ENCODE measurements at places on chromosomes 7 and 10.

DNA sequence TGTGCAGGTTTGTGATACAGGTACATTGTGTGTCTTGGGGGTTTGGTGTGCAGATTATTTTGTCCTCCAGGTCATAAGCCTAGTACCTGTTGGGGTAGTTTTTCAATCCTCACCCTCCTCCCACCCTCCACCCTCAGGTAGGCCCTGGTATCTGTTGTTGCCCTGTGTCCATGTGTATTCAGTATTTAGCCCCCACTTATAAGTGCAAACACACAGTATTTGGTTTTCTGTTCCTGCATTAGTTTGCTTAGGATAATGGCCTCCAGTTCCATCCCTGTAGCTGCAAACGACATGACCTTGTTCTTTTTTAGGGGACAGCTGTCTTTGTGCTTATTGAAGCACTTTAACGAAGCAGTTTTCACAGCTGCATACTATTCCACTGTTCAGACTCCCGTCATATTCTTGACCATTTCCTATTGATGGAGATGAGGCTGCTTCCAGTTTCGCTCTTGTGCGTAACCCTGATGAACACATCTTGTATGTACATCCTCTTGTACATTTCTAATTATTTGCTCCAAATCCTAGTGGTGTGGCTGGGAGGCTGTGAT lies 47.4 kb downstream of the LHPP start:
- DNase-seq = no peak

- DNase-seq = no peak
These were observed 100.3 kb upstream of the ZMIZ1 start for GRCh38 chr10:78968300-78968942.

DNA sequence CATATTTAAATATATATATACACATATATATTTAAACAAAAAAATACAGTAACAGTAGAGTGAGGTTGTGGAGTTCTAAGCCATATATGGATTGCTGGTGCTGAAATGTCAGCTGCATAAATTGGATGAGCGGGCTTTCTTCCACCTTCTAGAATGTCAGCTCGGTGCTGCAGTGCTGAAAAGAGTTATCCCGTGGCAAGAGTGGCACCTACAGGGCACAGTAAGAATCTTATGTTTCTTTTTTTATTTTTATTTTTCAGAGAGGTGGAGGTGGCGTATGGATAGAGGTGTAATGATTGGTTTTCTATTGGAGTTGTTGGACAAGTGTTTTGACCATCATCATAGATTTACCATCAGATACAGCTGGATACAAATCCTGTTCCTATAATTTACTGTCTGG lies 86.2 kb upstream of the DYNC1I1 start:
- DNase-seq = peak; percentile 23

DNA sequence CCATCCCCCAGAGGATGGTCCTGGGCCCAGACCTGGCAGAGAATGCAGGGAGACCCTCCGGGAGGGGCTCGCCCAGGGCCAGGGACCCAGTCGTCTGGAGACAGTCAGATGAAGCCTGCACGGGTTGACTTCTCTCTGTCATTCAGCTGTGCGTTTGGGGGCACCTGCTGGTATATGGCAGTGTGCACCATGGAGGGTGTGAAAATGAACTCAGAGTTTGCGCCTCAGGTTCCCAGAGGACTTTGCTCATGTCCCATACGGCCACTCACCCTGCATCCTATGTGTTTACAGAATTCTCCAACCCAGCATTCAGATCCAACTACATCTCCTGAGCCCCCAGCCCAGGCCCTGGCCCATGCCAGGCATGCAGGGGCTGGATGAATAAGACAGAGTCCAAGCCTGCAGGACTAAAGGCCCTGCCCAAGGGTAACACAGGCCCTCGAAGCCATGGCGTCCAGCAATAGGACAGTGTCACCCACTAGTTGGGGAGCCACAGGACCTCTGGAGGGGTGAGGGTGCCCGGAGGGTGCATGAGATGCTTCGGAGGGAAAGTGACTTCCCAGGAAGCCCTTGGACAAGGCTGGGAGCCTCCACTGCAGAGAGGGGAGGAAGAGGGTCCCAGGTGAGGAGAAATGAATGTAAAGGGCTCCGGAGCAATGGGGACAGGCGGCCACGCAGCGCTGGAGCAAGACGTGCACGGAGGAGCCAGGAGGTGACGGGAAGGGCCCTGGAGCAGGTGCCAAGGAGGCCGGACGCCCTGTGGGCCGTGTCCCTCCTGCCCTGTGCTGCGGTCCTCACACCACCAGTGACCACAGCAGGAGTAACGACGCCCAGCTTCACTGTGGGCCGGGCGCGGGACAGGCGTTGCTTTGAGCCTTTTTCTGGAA lies 36.3 kb downstream of the CALML3 start:
- DNase-seq = no peak

GRCh38 chr7:44279731-44280505 lies 45.5 kb downstream of the CAMK2B start:
- DNase-seq = no peak

DNA sequence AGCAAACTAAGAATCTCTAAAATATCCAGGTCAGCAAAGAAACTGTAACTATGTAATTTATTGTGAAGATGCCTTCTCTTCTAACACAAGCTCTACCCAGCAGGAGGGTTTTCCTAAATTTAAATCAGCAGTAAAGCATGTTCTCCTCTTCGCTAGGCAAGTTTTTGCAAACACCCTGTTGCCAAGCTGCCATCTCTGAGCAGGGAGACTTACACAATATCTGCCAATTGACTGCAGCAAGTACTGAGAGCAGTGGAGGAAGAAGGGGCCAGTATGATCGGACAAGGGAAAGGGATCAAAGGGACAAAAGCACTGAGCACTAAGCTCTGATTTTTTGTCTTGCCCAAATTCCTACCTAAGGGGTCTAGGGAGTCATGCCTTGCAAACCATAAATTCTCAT lies 16.0 kb upstream of the LANCL2 start:
- no peak for DNase-seq

GRCh38 chr7:38699471-38699870 lies 68.3 kb upstream of the AMPH start:
- DNase-seq = no peak

- DNase-seq = no peak
These were observed 108.6 kb downstream of the NSUN6 start for GRCh38 chr10:18542832-18543231.

DNA sequence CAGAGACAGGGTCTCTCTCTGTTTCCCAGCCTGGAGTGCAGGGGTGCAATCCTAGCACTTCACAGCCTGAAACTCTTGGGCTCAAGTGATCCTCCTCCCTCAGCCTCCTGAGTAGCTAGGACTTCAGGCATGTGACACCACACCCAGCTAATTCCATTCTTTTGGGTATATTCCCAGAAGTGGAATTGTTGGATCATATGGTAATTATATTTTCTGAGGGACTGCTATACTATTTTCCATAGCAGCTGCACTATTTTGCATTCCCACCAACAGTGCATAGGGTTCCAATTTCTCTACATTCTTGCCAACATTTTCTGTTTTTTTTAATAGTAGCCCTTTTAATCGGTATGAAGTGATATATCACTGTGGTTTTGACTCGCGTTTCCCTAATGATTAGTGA lies 30.0 kb upstream of the RAB11FIP2 start:
- no peak for DNase-seq

- no peak for DNase-seq
These were observed 5.8 kb downstream of the MRC1 start for GRCh38 chr10:17814973-17815372.

DNA sequence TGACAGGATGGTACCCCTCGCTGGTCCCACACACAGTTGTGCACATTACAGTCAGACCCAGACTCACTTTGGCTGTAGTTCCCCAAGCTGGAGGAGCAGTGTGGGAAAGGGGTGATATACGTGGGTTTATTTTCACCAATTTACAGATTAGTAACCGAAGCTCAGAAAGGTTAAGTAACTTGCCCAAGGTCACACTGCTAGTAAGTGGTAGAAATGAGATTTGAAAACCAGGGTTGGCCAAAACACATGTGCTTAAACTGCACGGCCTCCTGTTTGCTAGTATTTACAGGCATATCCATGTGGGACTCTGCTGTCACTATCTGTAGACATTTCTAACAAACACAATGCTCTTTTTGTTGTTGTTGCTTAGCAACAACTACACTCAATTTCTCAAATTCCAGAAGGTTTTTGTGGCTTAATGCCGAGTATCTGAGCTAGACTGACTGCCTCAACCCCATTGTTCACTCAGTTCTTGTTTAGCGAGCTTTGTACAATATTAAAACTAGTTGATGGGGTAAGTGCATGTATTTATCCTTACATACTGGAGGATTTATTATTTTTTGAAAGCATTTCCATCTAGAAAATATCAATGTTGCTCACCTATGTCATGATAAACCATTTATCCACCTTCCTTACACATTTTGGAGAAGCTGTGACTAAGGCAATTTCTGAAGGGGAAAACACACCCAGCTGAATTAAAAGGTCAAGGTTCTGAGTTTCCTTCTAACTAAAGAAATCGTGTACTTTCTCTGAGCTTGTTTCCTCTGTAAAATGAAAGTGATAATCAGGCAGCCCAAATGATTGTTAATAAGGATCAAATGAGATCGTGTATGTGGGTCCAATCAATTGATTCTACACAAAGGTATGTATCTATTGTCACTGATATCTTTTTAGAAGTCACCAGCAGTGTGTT lies 5.3 kb upstream of the TMEM139 start:
- DNase-seq = no peak

DNA sequence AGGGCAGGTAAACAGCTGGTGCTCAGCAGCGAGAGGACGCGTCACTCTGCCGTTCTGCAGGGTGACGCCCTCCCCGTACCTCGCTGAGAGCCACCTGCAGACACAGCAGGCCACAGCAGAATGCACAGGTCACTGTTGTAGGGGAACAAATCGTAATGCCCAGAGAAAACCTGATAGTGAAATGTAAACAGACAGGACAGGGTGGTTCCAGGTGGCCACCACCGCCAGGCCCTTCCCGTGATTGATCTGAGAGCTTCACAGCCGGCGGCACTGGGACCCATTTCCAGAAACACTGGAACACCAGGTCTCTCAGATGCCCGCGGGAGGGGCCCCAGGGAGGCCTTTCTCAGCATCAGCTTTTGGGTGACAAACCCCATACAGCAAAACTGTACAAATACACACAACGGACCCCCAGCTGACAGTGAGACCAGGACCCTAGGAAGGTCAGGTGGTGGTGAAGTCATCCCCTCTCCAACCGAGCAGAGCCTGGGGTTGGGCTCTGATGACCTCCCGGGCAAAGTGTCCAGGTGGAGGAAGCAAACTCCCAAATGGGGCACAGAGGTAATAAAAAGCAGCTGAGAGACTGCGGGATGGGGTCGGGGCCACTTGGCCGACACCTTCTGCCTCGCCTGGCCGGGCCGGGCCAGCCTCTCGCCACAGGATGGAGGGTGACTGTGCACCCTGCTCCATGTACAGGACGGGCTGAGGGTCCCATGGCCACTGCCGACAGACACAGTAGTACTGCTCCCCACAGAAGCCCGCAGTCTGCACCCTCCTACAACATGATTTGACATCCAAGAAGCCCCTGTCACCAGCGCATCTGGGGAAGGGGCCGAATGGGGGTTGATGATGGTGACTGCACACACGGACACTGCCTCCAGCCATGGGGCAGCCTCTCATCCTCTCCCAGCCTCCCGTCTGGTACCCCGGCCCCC lies 4.6 kb downstream of the BHLHA15 start:
- no peak for DNase-seq

DNA sequence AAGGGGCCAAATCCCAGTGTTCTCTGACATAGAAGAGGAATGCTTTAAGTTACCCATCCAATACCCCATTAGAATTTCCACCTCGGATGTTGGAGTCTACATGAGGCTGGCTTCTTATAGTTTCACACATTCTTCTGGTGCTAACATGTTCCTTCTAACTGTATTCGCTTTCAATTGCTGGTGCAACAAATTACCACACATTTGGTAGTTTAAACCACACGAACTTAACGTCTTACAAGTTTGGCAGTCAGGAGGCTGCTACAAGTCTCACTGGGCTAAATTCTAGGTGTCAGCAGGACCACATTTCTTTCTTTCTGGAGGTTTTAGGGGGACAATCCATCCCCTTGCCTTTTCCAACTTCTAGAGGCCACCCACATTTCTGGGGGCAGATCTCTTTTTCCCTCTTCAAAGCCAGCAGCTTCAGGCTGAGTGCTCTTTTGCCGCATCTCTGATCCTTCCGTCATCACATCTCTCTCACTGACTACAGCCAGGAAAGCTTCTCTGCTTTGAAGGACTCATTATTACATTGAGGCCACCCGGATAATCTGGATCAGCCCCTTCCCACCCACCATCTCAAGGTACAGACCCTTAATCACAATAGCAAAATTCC lies 5.1 kb upstream of the MACC1 start:
- DNase-seq = no peak

GRCh38 chr7:117113871-117114270 lies 160.6 kb downstream of the ST7 start:
- DNase-seq = no peak

Measured in HEK293T (cell line).